ENCODE measurements at places on chromosomes 7 and 10.

- DNase-seq: peak; percentile 54
Observed at GRCh38 chr7:3897430-3898372, 596.6 kb downstream of the SDK1 start.

DNA sequence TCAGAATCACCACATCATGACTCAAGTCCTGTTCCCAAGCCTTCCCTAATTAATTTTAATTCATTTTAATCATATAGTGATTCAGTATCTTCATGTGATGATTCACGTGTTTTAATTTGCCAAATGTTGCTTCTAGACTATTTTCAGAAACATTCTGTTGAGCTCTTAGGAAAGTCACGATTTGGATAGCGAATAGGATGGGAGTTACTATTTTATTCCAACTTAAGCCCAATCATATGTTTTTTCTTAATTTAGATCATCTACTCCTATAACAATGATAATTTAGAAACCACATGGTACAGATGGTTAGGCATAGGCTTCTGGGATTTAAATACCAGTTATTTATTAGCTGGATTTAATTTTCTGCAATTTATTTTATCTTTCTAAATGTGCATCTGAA, 49.1 kb downstream of the RAPGEF5 start:
- no peak for DNase-seq

- no peak for DNase-seq
Observed at GRCh38 chr7:21305455-21306235, 122.2 kb upstream of the SP4 start.

- no peak for DNase-seq
Observed at GRCh38 chr10:102407425-102408130, 11.0 kb downstream of the PSD start.

DNA sequence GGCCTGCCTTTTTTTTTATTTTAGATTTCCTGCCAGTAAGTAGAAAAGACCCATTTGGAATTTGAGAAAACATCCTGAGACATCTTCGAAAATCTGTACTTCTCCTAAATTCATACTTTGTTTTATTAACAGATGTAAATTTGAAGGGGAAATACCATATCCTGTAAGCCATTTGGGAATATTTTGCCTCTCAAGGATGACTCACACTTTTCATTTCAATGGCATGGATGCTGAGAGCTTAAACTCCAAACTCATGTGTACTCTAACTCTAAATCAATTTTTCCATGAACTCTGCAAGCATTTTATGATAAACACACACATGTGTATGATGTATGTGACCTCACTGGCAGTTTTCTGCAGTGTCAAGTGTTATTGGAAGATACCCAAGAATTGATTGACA, 89.0 kb downstream of the SEMA3A start:
- DNase-seq: no peak

- DNase-seq: no peak
Observed at GRCh38 chr10:43585981-43586729, 11.7 kb upstream of the ZNF239 start.

DNA sequence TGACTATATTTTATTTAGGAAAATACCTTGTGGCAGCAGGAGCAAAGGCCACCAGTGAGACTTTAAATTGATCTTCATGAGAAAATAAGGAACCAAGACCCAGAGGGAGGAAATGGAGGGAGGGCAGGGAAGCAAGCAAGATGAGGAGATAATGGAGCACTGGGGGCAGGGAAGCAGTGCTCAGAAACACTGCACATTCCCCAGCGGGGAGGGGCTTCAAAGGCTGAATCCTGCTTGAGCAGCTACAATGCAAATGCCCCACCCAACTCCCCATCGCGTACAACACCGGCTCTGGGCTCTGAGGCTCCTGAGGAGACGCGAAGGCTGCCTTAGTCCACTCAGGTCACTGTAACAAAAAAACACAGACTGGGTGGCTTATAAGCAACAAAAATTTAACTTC, 503.8 kb downstream of the GRID1 start:
- no peak for DNase-seq

DNA sequence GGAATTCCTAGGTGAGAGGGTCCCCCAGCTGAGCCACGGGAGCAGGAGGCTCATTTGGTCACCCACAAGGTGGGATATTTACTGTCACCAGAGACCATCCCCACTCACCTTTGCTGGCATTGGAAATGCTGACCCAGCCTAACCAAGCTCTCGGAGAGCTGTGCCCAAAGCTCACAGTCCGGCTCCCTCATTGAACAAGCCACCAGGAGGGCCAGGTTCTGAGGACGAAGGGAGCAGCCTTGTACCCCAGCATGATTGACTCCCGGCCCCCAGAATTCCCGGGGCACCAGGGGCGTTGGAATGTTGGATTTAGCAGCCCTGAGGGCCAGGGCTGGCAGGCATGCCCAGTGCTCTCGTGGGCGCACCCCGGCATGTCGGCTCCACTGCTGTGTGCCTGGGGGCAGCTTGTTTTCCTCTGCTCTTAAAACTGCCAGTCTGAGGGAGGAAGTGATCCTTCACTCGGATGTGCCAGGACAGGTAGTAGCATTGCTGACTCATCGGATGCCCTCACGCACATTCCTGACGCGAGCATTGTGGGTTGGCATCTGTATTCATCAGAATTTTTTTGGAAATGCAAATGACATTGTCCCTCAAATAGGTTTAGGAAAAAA, 23.3 kb downstream of the CLIP2 start:
- DNase-seq: no peak

GRCh38 chr10:79275431-79275851, 71.8 kb upstream of the PPIF start:
- DNase-seq: no peak

DNA sequence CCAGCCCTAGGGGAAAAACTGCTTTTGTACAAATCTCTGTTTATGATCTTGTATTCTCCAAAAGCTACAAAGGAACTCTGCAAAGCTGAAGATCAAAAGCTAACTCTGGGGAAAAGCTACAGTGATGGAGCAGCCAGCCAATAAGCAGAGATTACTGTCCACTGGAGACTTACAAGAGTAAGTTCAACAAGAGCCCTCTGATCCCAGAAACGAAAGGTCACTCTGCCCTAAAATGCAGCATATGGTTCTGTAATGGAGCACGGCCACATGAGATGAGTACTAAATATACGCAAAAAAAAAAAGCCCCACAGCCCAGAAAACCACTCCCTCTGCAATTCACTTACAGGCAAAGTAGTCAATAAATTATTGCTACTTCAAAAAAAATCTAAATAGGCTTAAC, 60.1 kb downstream of the ERCC6 start:
- DNase-seq: no peak

- no peak for DNase-seq
Observed at GRCh38 chr10:25768167-25768566, 165.9 kb upstream of the MYO3A start.

- DNase-seq: no peak
Observed at GRCh38 chr10:50620899-50621298, 2.9 kb downstream of the SGMS1 start.

DNA sequence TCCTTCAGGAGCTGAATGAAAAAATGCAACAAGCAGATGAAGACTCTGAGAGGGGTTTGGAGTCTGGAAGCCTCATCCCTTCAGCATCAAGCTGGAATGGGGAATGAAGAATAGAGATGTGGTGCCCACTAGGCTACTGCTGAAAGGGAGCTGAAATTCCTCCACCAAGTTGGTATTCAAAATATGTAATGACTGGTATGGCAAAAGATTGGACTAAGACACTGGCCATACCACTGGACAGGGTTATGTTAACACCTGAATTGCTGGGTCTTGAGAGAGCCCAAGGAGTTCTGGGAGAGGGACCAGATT, 5.4 kb downstream of the IFIT2 start:
- DNase-seq: no peak

- no peak for DNase-seq
Observed at GRCh38 chr7:93566876-93567275, 7.6 kb downstream of the CALCR start.

GRCh38 chr10:96743988-96744585, 23.8 kb upstream of the PIK3AP1 start:
- no peak for DNase-seq

DNA sequence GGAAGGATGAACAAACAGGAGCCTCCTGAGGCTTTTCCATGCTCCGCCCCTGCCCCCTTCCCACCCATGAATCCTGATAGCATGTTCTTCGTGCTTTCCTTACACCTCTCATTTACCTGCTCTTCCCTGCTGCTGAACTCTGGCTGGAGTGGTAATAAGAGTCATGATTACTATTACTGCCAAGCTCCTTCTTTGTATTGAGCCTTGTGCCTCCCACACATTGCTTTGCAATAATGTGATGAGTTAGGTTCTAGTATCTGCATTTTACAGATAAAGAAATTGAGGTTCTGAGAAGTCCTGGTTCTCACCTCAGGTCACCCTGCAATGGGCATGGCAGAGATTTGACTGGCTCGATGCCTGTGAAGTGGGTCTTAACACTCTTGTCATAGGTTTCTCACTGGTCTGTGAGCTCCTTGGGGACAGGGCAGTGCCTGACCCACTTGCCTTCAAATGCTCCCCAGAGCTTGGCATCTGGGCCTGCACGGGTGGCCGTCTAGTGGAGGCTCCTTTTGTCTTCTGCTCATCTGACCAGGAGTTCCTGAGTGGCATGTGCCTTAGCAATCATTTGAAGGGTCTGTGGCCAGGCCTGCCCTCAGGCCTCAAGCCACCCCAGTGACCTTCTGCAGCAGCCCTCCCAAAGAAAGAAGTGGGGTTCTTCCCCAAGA, 309.2 kb upstream of the ZMIZ1 start:
- no peak for DNase-seq

- DNase-seq: no peak
Observed at GRCh38 chr7:77538281-77539212, 1.5 kb downstream of the PTPN12 start.

DNA sequence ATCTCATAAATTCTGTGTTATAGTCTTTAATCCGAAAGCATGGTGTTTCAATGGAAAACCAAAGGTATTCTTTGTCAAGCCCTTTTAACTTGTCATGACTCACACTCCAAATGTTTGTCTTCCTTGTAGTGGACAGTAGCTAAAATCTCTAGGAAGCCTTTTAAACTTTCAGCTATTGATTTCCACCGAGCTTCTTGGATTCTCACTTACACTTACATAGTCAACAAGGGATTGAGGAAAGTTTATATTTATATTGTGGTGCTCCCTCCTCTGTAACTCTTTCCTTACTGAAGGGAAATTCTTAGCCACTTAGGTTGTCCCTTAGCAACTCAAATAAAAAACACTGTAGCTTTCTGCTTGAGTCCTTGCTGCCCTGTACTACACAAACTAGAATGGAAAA, 31.2 kb upstream of the GPR37 start:
- no peak for DNase-seq

GRCh38 chr10:78980815-78981214, 88.0 kb upstream of the ZMIZ1 start:
- no peak for DNase-seq

DNA sequence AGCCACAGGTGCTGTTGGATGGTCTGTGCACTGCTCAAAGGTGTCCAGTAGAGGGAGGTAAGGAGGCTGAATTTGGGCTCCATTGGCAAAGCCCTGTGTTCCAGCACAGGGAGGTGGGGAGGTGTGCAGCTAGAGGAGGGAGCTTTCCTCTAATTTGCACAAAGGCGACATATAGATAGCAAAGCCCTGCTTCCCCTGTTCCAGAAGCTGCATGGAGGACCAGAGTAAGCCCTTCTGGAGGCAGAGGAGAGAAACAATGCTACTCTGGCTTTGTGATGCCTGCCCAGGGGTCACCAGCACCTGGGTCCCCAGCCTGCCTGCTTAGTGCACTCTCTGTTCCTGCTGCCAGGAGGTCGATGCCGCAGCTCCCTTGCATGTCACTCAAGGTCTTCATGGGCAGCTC, 3.4 kb upstream of the ARHGAP22 start:
- DNase-seq: no peak

- DNase-seq: no peak
Observed at GRCh38 chr7:22480523-22481075, 19.4 kb downstream of the STEAP1B start.

GRCh38 chr7:144910411-144910810, 74.6 kb upstream of the TPK1 start:
- DNase-seq: no peak

- DNase-seq: no peak
Observed at GRCh38 chr10:74593470-74593869, 232.9 kb upstream of the KAT6B start.

GRCh38 chr10:77680065-77680464, 42.5 kb upstream of the KCNMA1 start:
- DNase-seq: no peak

- no peak for DNase-seq
Observed at GRCh38 chr10:61822781-61823230, 78.7 kb upstream of the ARID5B start.

DNA sequence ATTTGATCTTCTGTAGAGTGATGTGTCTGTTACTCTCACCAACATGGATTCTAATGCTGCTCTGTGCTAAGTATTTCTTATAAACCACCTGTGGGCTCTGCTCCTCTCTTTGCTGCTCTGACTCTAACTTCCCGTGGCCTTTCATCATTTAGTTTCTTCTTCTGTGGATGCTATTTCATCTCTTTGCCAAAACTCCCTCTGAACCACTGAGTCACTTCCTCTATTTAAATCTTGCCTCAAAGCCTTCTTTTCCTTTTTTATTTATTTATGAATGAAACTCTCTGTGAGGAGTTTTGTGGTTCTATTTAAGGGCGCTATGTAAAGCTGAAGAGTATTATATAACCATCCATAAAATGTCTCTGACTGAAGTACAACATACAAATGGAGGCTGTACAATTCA, 538.5 kb downstream of the SUGCT start:
- DNase-seq: no peak

DNA sequence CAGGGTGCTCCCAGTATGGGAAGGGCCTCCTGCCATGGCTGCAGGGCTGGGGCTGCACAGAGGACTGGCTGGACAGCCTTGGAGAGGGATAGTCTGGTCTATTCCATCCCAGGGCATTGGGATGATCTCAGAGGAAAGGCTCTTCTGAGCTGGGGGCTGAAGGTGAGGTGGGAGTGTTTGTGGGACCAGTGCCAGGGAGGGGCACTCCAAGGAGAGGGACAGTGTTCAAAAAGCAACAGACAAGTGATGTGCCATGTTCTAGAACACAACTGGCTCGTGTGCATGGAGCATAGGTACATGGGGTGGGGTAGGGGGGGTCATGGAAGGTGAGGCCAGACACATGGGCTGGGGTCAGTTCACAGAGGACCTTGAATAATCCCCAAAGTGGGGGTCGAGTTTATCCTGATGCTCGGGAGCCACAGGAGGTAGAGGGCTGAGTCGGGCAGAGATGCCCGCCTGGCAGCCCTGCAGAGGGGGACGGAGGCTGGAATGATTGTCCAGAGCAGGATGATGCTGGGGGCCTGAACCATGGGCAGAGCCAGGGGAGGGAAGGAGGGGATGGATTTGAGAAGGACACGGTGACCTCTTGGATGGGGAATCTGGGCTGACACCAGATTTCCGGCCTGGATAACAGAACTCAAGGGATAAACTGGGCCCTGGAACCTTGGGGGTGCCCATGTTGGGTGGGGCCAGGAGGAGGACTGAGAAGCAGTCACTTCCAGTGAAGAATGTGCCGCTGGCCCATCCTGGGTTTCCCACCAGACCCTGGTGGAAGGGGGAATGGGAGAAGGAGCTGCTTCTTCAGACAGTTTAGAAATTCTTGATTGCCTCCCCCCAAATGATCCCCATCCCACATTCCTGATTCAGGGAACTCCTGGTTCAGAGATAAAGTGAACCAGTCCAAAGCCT, 50.4 kb downstream of the NEURL1 start:
- DNase-seq: no peak

- DNase-seq: no peak
Observed at GRCh38 chr7:140084142-140084655, 21.4 kb upstream of the PARP12 start.

GRCh38 chr7:148436135-148436534, 154.4 kb upstream of the C7orf33 start:
- DNase-seq: no peak
